Stimulated activated CD4-positive, alpha-beta T cell treated with anti-CD3 and anti-CD28 coated beads, TNF-alpha, amount 100 ng/mL, for 1 hour (primary cell): ENCODE measurements at places on chromosomes 4 and X.

DNA sequence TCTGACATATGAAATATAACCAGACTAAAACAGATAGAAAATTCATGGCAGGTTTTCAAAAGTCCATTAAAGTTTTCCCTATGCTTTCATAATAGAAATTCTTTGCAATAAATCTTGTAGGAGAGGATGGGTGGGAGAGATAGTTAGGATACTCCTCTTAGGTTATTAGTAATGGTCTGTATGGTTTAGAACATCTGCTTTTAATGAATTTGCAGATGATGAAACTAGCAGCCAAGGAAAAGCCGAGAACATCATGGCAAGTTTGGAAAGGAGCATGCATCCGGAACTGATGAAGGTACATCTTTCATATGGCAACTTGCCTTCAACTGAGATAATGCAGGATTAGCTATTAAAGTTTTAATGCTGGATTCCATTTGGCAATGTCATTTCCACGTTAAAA is 70.7 kb downstream of the DOCK11 start:
- DNase-seq: no peak

DNA sequence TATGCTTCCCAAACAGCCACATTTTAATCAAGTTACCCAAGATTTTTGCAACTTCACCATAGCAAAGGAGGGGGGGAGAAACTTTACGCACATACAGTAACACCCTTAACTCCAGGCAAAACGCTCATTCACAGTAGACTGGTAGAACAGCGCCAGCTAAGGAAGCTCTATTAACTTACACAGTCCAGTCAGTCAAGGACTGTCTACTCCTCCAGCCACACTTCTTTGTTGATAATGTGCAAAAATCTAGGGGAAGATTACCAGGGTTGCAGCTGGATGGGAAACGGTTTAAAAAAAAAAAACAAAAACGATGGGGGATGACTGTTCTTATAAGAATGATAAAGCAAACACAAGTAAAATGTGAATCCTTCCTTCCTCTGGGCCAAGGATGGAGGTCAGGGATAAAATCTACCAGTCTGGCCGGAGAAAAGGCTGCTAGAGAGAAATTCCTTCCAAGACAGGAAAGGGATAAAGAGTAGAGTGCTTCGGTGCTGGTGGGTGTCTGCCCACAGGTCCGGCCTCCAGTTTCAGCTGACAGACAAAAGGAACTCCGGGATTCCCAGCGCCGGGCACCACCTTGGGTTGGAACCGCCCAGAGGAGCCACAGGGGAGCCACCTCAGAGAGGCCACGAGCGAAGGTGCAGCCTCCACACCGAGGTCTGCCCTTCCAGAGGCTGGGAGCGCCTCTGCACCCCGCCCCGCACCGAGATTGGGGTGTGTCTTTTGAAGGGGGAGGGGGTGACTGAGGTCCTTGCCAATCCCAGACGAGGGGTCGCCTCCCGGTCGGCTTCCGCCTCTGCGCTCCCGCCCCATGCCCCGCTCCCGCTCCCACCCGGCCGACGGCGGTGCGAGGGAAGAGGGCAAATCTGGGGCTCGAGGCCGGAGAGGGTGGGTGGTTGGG is 811 bp downstream of the ANKRD50 start:
- DNase-seq: no peak

- no peak for DNase-seq
These were observed 26.9 kb downstream of the FAM241A start for GRCh38 chr4:112172180-112172579.

GRCh38 chrX:68732906-68733493 is 85.5 kb downstream of the STARD8 start:
- peak; percentile 44 for DNase-seq

- no peak for DNase-seq
These were observed 294.6 kb upstream of the NRK start for GRCh38 chrX:105527759-105528158.

- no peak for DNase-seq
These were observed 95.6 kb upstream of the PCDH18 start for GRCh38 chr4:137627739-137628460.

DNA sequence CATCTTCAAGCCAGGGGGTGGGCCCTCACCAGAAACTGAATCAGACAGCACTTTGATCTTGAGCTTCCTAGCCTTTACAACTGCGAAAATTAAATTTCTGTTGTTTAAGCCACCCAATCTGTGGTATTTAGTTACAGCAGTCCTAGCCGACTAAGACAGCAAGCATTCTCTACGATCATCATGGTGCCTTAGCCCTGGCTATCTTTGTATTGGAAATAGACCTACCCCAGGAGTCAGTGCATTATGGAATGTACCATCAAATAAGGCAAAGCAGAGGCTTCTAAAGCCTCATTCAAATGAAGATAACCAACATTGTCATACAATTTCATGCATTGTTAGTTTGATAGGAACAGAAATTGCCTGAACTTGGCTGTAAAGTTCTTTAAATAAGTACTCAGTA is 75.0 kb downstream of the PARM1 start:
- DNase-seq: no peak

DNA sequence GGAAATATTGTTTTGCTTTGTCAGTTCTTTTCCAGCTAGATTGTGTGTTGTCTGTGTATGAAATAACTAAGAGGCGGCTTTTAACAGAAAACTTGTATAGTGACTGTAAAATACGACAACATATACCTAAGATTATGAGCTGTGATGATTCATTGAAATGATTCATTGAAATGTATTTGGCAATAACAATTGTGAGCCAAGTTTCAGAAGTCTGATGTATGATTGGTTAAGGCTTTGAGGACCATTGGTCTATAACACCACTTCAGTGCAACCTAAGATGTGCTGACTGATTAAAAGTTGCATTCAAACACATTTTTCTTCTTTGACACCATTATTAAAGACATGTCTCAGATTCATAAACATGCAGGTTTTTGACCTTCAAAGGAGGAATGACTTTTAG is 76.6 kb downstream of the PTPN13 start:
- DNase-seq: no peak

- DNase-seq: no peak
These were observed 26.7 kb upstream of the ARSD start for GRCh38 chrX:2955838-2956237.

DNA sequence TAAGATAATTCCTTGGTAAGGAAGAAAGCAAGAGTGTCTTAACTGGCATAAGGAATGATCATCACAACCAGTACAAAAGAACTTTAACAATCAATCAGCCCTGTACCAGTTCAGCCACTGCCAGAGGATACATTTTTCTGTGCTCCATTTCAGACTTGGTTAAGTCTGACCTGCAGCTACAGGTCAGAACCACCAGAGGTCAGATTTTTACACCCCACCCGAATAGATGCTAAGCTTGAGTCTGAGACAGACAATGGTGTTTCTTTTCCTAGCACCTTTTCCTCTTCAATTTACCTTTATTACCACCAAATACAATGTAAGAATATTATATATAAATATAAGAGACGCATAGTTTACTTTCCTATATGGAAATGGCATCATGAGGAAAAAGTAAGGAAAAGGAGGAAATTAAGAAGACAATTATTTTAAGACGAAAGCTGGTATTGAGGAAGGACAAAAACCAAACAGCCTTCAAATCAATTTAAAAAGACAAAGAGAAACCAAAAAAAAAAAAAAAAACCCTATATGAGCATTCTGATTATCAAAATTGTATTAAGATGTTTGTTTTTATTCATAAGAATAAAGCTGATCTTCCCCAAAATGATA is 215.3 kb upstream of the TTC29 start:
- no peak for DNase-seq

GRCh38 chr4:8410641-8411271 is 29.8 kb downstream of the ACOX3 start:
- DNase-seq: no peak

DNA sequence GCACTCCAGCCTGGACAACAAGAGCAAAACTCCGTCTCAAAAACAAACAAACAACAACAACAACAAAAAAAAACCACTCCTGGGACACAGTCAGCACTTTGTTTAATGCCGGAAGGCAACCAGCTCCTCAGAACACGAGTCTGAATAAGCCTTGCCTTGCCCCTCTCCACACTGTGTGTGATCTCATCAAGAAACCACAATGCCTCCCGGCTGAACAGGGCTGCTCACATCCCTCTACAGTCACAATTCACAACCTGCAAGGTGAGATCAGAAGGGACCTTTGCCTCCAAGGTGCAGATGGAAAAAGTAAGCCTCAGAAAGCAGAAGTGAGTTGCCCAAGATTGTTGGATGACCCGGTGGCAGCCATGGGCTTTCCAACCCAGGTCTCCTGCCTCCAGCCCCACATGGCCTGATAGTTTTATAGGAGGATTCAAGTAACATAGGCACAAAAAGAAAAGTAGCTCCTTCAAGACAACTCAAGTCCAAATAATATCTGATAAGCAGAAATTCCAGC is 80.8 kb downstream of the JAKMIP1 start:
- no peak for DNase-seq

DNA sequence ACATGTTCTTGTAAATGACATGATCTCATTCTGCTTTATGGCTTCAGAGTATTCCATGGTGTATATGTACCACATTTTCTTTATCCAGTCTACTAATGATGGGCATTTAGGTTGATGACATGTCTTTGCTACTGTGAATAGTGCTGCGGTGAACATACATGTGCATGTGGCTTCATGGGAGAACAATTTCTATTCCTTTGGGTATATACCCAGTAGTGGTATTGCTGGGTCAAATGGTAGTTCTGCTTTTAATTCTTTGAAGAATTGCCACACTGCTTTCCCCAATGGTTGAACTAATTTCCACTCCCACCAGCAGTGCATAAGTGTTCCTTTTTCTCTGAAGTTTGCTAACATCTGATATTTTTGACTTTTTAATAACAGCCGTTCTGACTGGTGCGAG is 1080.3 kb downstream of the CCSER1 start:
- DNase-seq: no peak

DNA sequence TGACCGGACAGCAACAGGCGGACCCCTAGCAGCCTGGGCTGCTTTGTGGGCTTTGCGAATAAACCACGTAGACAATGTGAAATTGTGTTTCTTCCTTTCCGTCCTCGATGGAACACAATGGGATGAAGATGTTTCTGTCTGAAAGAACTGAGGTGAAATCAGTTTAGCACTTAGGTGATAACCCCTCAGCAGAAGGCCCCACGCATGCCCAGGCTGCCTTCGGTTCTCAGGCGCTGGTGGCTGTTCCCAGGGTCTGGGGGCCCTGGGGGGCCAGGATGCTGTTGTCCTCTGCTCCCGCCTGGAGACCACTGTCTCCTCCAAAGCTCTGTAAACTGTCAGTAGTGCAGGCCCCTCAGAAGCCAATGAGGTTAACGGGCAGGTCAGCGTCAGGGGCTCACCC is 73.9 kb upstream of the HGFAC start:
- DNase-seq: no peak

GRCh38 chrX:19697416-19697815 is 182.1 kb upstream of the MAP3K15 start:
- no peak for DNase-seq

DNA sequence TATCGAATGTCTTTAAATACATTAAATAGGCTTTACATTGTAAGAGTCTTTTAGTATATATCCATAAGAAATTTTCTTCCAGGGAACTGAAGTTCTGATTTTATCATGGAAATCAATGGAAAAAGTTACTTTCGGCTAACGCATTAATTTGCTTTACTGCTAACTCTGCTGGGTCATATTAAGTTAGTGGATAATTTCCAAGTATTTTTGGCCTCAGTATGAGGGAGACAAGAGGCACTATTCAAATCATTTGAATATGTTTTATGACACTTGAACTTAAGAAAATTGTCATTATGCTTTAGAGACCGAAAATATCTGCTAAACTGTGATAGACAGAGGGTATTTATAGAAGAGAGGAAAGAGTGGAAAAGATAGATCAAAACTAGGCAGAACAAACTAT is 237.5 kb downstream of the PCDH7 start:
- no peak for DNase-seq

GRCh38 chr4:10732235-10732913 is 47.8 kb upstream of the CLNK start:
- no peak for DNase-seq

- DNase-seq: no peak
These were observed 240.3 kb downstream of the IL1RAPL2 start for GRCh38 chrX:104806346-104806745.

DNA sequence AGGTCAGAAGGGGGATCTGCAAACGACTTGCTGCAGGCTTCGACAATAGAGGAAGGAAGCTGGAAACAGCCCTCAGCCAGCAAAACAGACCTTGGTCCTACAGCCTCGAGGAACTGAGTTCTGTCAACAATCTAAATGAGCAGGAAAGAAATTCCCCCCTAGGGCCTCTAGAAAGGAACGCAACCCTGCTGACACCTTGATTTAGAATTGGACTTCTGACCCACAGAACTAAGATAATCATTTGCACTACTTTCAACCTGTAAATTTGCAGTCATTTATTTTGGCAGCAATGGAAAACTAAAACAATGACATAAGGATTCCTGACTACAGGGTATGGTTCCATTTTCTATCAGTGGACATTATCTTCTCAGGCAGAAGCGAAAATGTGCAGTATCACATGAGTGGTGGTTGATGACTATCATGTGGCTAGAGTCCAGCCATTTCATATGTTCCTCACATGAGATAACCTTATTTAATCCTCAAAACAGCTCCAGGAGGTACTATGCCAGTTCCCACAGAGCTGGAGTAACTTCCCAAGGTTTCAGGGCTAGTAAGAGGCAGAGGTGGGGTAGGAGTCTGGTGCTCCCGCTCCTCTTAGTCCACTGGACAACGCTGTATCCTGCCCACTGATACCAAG is 61.6 kb downstream of the SAT1 start:
- no peak for DNase-seq

GRCh38 chrX:119150163-119151050 is 22.8 kb upstream of the KIAA1210 start:
- no peak for DNase-seq

- no peak for DNase-seq
These were observed 991.3 kb downstream of the FSTL5 start for GRCh38 chr4:161172396-161173026.

- DNase-seq: no peak
These were observed 141.3 kb upstream of the ANXA3 start for GRCh38 chr4:78410225-78410624.

- no peak for DNase-seq
These were observed 115.4 kb upstream of the NUDT6 start for GRCh38 chr4:123037804-123038203.

- no peak for DNase-seq
These were observed 3.4 kb upstream of the GALNTL6 start for GRCh38 chr4:171809854-171810253.

DNA sequence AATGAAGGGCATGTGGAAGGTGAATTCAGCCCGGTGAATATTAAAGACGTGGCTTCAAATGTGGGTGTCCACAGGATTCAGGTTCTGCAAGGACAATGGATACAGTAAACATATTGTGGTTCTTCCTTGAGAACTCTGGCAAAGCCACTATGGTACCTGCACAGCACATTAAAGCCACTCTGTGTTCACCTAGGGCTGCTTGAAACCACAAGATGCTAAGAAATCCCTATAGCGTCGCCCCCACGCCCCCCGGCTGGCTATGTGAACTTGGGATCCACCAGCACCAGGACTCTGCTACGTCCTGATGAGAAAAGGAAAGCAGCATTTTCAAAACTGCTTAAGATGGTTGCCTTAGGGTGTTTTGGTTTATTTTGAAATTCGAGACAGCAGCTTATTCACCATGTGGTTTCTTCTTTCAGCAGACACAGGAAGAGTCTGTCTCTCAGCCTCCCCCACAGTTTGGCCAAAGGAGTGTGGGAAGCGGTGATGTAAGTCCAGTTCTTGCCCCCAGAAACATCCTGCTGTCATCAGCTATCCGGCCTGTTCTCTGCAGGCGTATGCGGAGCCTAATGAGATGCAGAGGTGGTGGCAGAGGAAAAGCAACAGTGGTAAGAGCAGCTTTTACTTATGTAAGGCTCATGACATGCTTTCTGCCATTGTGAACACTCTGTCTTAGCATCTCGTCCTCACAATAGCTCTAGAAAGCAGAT is 111.5 kb downstream of the AFAP1 start:
- no peak for DNase-seq

GRCh38 chrX:41334363-41335197 is 618 bp downstream of the DDX3X start:
- DNase-seq: peak; percentile 76
